ENCODE measurements at places on chromosomes 12 and 14.
A peak's percentile ranks its signal among the peaks of the same experiment; 100 is the strongest.

- DNase-seq, result no peak
These were observed 28.6 kb downstream of the RNFT2 start for GRCh38 chr12:116766746-116767145.

DNA sequence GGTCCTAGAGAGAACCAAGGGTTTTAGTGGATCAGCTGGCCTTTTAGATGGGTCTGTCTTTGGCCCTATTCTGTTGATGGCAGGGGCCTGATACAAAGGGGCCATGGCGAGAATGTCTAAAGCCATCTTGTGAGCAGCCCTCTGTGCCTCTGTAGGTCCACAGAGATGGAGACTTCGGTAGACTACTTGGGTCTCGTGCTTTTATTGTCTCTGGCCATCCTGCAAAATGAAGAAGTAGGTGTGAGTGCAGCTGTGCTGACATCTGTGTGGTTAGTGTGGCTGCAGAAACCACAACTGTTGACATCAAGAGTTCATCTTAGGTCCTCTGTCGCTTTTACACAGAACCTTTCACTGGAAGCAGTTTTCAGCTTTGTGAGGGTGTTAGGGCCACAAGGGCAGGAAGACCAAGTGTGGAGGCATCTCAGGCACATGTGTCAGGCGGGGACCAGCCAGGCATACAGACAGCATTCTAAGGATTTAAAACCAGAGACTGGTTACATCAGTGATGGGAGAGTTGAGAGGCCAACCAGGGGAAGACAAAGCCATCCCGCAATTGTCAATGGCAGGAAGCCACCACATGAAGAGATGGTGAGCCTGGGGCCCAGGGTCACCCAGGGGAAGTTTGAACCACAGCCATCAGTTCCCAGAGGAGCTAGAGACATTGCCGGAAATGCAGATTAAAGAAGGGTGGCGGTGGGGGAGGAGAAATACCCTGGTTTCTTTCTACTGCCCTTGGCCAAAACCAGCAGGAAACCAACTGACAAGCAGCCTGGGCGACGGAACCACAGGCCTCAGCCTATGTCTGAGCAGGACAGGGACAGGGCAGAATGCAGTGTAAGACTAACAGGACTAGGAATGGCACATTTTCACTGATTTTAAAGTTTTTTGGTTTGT, 13.0 kb upstream of the TPCN1 start:
- DNase-seq, result peak; percentile 79

DNA sequence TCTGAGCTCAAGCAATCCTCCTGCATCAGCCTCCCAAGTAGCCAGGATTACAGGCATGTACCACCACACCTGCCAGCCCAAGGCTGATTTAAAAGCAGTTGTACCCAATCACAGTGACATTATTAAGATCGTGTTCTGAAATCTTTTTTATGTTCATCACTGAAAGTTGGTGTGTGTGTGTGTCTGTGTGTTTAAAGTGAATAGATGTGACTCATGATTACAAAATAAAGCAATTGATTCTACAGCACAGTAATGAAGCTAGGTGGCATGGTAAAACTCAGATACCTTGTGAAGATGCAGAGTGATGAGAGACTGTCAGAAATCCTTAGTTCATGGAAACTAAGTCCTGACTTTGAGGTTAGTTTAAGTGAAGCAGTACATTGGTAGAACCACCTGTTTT, 74.2 kb upstream of the ATP2B1 start:
- DNase-seq, result no peak

DNA sequence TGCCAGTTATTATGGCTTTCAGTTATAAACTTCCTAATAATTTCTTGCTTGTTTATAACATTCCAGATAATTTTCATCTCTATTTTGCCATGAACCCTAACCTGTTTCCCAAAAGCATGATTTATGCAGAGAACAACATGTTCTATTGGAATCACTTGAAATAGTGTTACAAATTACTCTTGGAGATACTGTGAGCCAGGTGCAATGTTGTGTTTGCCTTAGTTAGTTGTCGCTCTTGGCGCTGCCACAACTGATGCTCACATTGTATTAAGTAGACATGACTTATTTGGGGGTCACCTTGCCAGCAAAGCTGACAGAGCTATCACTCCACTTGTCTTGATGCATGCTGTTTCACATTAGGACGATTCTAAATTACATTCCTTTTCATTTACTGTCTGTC, 49.4 kb downstream of the TSPAN8 start:
- DNase-seq, result no peak

DNA sequence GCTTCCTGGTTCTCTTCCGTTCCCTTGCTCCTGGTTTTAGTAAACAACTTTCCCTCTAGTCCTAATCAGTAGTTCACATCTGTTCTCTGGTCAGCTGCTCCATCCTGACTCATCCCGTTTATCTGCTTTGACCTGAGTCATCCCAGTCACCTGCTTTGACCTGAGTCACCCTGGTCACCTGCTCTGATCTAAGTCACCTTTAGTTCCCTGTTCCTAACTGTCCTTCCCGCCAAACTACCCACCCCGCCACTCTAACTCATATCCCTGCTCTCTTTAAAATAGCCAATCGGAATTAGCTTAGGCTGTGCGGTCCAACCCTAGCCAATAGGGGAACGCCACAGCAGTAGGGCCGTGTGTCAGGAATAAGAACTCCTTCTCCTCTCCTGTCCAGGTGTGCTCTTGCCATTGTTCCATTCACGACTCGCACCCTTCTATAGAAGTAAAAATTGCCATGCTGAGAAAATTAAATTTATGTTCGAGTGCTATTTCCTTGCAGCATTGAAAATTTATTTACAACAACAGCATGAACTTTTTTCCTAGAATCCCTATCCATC, 3.1 kb upstream of the ANKRD33 start:
- no peak for DNase-seq

All from activated T-cell treated with anti-CD3 and anti-CD28 coated beads, Interleukin-2, amount 50 U/mL, for 48 hours (primary cell).